ENCODE measurements at places on chromosomes 16 and 17.

DNA sequence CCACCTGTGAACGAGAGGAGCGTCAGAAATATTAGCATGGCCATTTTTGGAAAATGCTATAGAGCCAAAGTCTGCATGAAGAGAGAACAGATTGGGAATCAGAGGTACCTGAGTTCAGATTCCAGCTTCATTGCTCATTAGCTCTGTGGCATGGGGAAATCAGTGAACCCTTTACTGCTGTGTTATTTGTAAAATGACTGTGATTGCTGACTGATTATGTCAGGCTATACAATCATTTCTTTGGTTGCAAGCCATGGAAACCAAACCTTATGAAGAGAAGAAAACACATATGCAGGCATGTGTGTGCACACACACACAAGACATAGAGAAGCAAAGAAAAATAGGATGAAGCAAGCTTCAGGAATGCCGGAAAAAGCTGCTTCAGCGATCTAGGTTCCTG, 101.4 kb upstream of the HSBP1 start:
- no peak for DNase-seq

- no peak for DNase-seq
These were observed 263.0 kb downstream of the FTO start for GRCh38 chr16:53966821-53967571.

GRCh38 chr16:67731753-67732095, 12.6 kb upstream of the GFOD2 start:
- DNase-seq, result no peak

DNA sequence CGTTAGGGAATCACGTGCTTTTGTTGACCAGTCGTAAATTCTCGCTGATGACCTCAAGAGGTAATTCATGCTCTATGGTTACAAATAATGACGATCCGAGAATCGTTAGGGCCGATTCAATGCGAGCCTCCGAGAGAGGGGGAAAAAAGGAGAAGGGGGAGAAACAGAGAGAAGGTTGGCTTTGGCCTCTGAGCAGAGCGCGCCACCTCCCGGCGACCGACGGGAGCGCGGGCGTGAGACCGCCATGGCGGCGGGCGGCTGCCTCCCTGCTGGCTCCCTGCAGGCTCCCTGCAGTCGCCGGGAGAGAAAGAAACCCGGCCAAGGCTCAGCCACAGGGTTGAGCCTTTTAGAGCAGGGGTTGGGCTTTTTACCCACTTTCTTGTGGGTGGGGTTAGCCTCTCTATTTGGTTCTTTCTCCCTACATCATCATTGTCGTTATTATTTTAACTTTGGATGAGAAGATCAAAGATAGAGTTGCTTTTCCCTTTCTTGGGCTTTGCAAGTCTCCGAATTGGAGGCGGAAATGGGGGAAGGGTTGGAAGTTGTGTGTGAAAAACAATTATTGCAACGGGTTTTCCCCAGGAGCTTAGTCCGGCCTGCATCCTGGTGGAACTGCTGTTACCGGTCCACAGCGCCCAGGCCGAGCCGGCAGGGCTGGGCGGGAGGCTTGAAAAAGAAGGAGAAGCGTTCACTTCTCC, 410 bp upstream of the HOXB5 start:
- DNase-seq, result peak; percentile 90

- DNase-seq, result no peak
These were observed 153.9 kb upstream of the CES5A start for GRCh38 chr16:56029026-56029425.

- no peak for DNase-seq
These were observed 4.1 kb upstream of the SSTR5 start for GRCh38 chr16:1068451-1068850.

DNA sequence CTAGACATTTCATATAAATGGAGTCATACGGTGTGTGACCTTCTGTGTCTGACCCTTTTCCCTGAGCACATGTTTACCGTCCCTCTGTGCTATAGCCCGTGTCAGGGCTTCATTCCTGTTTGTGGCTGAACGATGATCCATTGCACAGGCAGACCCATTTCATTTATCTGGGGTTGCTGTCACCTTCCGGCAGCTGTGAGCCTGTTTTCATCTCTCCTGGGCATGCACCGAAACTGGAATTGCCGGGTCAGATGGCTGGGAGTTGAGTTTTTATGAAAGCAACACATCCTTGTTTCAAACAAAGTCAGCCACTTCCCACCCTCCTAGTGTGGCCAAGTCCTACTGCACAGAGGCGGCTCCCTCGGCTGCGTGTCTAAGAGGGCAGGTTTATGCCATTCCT, 25.5 kb downstream of the BAIAP2 start:
- DNase-seq, result no peak

DNA sequence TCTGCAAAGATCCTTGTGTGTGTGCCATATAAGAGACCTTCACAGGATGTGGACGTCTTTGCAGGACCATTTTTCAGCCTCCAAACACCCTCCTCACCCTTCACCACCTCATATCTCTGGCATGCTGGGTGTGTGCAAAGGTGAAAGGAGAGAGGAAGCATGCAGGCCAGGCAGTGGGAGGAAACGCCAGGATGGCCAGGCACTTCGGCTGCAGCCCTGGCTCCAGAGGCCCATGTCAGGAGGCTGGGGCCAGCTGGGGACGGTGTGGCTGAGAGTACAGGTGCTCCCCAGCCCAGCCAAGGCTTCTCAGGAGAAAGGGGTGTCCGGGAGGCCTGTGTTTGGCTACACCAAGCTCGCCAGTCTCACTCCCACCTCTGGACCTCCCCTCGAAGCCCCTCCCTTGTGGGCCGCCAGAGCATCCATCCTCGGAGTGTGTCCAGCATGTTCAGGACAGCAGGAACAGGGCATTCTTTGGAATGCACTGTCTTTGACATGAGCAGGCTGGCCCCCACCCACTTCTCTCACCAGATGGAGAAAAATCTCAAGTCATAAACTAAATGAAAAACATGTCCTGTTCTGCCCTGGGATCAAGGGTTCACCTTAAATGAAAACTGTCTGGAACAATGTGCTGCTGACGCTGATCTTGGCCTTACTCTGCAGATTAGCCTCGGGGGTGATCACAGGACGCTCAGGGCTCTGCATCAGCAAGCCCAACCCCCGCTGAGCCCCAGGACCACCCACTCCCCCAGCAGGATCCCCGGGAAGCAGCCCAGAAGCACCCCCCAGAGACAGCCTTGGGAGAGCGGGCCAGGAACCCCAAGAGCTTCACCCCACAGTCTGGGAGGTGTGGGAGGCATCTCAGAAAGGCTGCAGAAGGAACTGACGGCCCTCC, 15.9 kb downstream of the PEMT start:
- DNase-seq, result no peak

GRCh38 chr17:228951-229708, 47.7 kb upstream of the DOC2B start:
- no peak for DNase-seq

GRCh38 chr17:78774453-78774852, 7.6 kb downstream of the CYTH1 start:
- peak; percentile 60 for DNase-seq

DNA sequence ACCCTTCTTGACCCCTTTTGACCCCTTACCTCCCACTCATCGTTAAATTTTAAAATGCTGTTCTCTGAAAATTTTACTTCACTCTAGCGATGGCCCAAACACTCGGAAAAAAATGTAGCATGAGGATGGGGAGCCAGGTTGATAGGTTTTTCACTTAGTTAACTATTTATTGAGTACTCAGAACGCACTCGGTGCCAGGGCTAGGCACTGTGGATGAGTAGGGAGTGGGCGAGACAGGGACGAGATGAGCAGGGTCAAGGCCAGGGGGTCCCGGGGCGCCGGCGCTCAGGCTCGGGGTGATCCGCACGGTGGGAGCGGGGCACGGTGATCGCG, 392 bp downstream of the ZSCAN32 start:
- DNase-seq, result no peak

DNA sequence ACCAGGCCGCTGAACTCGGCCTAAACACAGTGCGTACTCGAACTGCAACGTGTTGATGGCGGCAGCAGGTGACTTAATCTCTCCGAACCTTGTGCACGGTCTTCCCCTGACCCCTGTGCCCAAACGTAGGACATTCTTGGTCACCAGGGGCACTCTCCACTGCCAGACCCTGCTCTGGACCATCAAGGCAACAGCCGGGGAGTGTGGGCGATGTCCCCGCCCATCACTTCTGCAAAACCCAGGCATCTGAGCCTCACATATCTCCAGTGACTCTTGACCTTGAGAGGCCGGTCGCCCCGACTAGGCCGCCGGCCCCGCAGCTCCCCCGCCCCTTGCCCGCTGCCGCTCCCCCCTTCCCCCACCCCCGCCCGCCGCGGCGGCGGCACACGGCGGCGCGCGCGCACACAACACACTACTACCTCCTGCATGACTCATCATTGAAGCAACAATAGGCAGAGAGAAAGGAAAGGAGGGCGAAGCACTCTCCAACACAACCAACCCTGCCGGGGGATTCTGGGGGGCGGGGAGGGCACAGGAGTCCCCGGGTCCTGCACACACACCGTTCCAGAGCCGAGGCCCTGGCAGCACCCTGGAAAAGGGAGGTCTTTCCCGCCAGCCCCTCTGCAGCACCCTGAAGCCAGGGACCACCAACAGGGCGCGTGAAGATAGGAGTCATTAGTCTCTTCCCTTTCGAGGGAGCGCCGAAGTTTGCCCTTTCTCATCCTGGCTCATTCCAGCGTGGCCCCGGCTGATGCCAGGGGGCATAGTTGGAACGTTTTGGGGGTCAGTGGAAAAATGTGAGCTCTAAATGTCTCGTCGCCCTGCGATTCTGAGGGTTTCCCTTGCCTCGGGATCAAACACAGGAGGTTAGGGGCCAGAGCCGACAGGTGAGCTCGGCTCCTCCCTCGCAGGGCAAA, 1.9 kb downstream of the MNT start:
- peak; percentile 79 for DNase-seq

- peak; percentile 8 for DNase-seq
These were observed 659.9 kb upstream of the SOX9 start for GRCh38 chr17:71460943-71461342.

DNA sequence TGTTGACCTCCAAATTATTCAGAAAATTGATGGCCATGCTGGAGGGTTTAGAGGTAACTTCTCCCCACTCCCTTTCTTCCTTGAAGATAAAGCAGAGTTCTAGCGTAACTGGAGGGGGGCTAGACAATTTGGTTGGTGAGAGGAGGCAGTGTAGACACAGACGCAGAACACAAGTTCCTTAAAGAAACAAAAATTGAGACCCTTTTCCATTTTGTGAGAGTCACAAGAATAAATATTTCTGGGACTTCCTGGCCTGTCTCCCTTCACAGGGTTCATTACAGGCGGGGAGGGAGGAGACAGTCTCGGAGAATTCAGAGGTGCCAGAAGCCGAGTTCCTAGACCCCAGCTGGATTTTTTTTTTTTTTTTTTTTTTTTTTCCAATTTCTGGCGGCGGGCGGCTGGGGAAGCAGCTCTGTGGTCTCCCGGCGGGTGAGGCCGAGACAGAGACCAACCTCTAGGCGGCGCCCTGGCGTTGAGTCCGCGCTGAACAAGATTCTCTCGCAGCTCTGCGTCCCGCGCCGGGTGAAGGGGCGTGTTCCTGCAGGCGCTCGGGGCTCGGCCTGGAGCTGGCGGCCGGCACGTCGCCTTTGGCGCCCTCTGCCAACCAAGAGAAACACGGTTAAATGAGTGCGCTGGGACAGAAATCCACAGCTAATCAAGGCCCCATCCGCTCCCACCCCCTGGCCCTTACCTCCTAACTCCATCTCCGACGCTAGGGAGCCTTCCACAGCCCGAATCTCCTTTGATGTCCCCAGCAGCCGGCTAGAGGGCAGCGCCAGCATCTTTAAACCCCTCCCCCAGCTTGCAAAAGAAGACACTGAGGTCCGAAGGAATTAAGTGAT, 10.2 kb upstream of the HOXB9 start:
- peak; percentile 91 for DNase-seq

GRCh38 chr17:56629531-56630075, 36.1 kb downstream of the NOG start:
- peak; percentile 29 for DNase-seq

GRCh38 chr17:19335951-19336631, 26.4 kb downstream of the B9D1 start:
- no peak for DNase-seq

DNA sequence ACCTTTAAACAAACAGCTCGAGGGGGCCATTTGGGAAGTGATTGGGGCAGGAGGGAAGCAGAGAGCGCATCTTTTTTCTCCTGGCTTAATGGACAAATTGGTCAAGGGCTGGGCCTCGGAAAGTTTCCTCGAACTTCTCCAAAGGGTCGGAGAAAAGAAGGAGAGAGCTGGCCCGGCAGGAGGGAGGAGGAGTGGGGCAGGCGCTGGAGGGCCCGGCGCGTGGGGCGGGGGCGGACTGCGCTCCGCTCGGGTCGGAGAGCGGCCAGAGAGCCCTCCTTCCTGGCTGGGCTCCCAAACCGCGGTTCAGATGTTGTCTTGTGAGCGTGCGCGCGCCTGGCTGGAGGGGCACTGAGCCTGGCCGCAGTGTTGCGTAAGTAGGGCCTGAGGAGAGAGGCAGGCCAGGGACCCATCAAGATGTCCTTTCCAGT, 1.2 kb downstream of the MMP2 start:
- no peak for DNase-seq

GRCh38 chr17:56528696-56529095, 64.8 kb upstream of the NOG start:
- no peak for DNase-seq

- no peak for DNase-seq
These were observed 4.1 kb downstream of the INPP5K start for GRCh38 chr17:1512351-1512750.

- no peak for DNase-seq
These were observed 38.8 kb upstream of the ENPP7 start for GRCh38 chr17:79691931-79692330.

- DNase-seq, result no peak
These were observed 1.3 kb downstream of the CDH13 start for GRCh38 chr16:82628088-82628423.

DNA sequence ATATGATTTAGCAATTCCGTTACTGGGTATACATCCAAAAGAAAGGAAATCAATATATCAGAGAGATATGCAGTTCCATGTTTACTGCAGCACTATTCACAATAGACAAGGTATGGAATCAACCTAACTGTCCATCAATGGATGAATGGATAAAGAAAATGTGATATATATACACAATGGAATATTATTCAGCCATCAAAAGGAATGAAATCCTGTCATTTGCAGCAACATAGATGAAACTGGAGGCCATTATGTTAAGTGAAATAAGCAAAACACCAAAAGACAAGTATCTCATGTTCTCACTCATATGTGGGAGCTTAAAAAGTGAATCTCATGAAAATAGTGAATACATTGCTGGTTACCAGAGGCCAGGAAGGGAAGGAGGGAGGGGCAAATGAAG, 390.8 kb downstream of the ZFHX3 start:
- DNase-seq, result no peak

GRCh38 chr16:89122322-89122851, 28.7 kb downstream of the ACSF3 start:
- peak; percentile 75 for DNase-seq

DNA sequence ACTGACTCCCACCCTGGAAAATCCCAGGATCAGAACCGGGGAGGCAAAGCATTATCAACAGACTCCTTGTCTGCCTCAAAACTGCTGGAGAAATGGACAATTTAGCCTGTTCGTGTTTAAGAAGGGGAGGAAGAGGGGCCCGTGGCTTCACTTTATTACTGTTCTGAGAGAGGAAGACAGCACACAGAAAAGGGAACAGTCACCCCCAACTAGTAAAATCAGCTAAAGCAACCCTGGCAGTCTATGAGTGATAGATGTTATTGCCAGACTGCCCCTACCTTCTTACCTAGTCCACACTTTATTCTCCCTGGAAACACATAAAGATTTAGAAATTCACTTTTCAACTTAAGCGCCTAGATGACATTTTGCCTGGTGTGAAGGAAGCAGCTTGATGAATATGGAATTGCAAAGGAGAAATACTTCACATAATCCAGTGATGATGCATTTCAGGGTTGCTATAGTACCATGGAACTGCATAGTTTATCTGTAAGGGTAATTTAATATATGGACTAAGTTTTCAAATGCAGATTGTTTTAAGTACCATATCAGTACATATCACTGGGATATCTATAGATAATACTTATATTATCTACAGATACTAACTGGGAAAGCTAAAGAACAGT, 36.9 kb upstream of the TRAP1 start:
- no peak for DNase-seq
